B cell (primary cell): ENCODE measurements at places on chromosomes 13 and 19. TPM values are rescaled to one million over a fixed set of nuclear protein-coding genes. Genes with fewer than 3 reads are reported as not detected.

ZNF43 gene
- 59.8 and 69.9 TPM in 2 replicates for total RNA-seq

GRCh38 chr19:46622118-46622446, 2.8 kb downstream of the PTGIR start:
- H3K27me3 ChIP-seq, result no peaks in the 10 kb centered on the region
- DNase-seq, result no peak
- no peak overlapping the region for H3K4me3 ChIP-seq

- no peaks in the 10 kb centered on the region for H3K4me1 ChIP-seq
- no peaks in the 10 kb centered on the region for H3K36me3 ChIP-seq
- no peak overlapping the region for H3K4me3 ChIP-seq
- no peak overlapping the region for H3K27ac ChIP-seq
Observed at GRCh38 chr13:24192811-24193162, 32.3 kb downstream of the SPATA13 start.

- H3K4me3 ChIP-seq, result no peak overlapping the region
- no peaks in the 10 kb centered on the region for H3K36me3 ChIP-seq
- H3K27me3 ChIP-seq, result no peaks in the 10 kb centered on the region
- H3K27ac ChIP-seq, result no peak overlapping the region
Observed at GRCh38 chr13:94333131-94333820, 146.2 kb downstream of the DCT start.

ZNF442 gene
- total RNA-seq, result 6.9 and 8.4 TPM in 2 replicates

DNA sequence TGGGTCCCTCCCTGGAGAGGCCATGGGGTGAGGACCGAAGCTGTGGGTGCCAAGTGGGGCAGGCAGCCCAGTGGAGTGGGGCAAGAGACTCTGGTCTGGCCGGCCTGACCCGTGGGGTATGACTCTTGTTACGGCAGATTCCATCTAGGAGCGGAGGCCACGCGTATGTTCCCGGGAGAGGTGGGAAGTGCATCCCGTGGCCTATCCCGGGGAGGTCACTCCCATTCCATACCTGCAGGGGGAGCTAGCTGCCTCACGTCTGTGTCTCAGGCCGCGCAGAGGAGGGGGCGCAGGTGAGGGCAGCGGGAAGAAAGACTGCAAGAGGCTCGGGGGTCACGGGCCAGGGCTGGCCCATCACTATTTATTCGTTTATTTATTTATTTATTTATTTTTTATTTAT, 4.9 kb downstream of the CSNK1G2 start:
- H3K27ac ChIP-seq, result peak overlapping the region; percentile 15
- H3K36me3 ChIP-seq, result peaks cover 17% of the 10 kb centered on the region
- peaks cover 34% of the 10 kb centered on the region for H3K4me1 ChIP-seq

DNA sequence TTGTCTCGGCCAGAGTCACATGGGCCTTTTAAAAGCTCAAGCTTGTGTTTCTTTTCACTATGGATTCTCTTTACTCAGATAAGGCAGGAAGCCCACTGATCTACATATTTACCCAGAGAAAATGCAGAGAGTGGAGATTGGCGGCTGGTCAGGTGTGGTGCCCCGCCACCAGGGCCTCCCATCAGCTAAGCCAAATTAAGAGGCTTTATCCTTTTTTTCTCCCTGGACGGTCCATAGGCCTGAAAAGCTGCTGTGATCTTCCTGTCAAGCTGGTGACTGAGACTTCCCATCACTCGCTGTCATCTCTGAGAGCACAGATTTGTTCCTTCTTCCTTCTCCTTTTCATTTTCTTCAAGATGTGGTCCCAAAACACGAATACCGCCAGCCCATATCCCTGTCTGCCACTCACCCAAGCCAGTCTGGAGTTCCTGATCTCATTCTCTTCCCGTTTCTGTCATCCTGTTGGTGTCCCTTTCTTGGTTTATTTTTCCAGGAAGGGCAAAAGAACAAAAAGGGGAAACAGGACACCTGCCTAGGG, 1.9 kb downstream of the SAFB start:
- peaks cover 10% of the 10 kb centered on the region for H3K36me3 ChIP-seq
- no peak for DNase-seq
- H3K27ac ChIP-seq, result peak overlapping the region; percentile 95
- H3K27me3 ChIP-seq, result no peaks in the 10 kb centered on the region
- H3K4me1 ChIP-seq, result peaks cover 77% of the 10 kb centered on the region
- H3K4me3 ChIP-seq, result peak overlapping the region; percentile 35

ZFR2 gene
- total RNA-seq, result 0.39 TPM in 1 of 2 replicates, not detected in the other

DNA sequence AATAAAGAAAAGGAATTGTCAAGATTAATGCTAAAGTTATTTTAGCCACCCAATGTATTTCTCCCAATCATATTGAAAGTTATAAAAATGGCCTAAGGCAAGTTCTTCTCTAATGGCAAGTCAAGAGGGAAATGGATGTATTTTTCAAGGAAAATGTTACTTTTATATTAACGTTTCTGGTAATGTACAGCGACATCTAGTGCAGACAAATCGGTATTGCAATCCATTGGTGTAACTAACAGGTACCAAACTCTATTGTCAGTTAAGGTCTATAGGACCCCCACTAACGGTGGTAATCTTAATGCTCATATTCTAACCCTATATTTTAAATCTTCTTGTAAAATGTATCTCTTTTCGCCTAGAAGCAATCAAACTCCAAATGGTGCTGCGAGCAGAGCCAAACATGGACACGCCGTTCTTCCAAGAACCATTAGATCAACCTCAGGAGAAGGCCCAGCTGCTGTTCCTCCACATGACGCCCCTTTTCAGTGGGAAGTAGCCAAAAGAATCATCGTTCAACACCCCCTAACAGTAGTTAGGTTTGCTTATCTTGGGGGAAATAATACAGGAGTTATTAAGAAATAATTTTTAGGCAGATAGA, 98.5 kb upstream of the PABPC3 start:
- no peak overlapping the region for H3K4me3 ChIP-seq
- no peaks in the 10 kb centered on the region for H3K27me3 ChIP-seq
- no peak overlapping the region for H3K27ac ChIP-seq
- H3K36me3 ChIP-seq, result no peaks in the 10 kb centered on the region

GRCh38 chr13:29572575-29572974, 22.9 kb downstream of the SLC7A1 start:
- H3K36me3 ChIP-seq, result no peaks in the 10 kb centered on the region
- peaks cover 11% of the 10 kb centered on the region for H3K4me1 ChIP-seq
- no peak overlapping the region for H3K27ac ChIP-seq
- no peak for DNase-seq

DNA sequence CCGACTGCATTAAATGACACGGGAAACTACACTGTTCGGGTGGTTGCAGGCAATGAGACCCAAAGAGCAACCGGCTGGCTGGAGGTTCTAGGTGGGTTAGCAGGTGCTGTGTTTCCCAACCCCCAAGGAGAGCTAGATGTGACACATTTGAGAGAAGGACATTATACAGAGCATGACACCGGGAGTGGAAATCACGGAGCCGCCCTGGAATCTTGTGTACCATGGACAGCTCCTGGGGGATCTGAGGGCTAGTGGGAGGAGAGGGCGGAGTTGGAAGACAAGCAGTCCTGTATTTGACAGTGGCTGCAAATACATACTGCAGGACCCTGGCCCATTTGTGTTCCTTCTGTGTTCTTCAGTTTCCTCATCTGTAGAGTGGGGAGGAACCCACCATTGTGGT, 2.3 kb downstream of the CEACAM18 start:
- DNase-seq, result no peak
- H3K4me1 ChIP-seq, result no peaks in the 10 kb centered on the region
- H3K27ac ChIP-seq, result no peak overlapping the region
- no peak overlapping the region for H3K4me3 ChIP-seq
- peaks cover 12% of the 10 kb centered on the region for H3K27me3 ChIP-seq

ZNF534 gene
- 0.44 TPM in 1 of 2 replicates, not detected in the other for total RNA-seq
